ENCODE measurements at places on chromosomes 1 and 21.

- DNase-seq, result no peak
Measured at GRCh38 chr1:70586046-70586445, 175.0 kb downstream of the CTH start.

DNA sequence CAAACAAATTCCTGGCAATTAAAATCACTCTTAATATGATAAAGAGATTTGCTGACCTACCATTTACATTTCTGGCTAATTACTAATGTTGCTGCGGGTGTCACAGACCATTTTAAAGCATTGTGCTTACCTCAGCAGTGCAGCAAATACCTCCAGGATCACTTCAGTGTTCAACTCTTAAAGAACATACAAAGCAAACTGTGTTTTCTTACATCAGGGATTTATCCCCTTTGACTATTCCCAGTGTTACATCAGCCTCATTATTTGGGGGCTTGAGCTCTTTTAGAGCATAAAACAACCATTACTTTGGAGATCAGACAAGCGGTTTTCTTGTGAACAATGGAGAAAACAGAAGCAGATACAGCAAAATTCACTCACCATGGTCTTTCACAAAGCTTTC, 185.4 kb downstream of the LYPLAL1 start:
- no peak for DNase-seq

DNA sequence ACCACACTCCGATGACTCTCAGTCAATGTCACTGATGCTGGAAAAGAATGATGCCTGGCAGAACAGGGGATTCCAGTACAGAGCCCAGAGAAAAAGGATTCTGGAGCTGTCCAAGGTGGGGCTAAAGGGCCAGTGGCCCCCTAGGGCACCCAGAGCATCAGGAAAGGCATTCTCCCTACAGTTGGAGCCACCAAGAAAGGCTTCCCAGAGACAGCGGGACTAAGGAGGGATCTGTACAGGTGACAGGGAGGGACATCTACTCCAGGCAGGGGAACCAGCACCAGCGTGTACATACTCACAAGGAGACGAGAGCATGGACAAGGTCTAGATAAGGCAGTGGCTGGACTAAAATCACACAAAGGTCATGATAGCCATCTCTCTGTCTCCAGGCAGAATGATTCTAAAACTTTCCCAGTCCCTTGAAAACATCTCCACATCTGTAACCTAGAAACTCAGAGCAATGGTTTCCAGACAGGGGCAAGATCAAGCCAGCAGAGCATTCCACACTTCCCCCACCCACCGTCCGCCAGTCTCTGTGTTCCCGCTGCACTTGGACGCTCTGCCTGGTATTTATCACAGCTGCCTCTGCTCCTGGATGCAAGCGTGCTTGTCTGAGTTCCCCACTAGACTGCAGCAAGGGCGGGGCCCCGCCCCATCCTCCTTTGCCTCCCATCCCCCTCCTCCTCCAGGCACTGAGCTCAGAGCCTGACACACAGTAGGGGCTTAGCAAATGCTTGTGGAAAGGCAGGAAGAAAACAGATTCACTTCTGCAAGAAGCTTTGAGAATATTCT, 111.6 kb upstream of the ZC3H12A start:
- no peak for DNase-seq

DNA sequence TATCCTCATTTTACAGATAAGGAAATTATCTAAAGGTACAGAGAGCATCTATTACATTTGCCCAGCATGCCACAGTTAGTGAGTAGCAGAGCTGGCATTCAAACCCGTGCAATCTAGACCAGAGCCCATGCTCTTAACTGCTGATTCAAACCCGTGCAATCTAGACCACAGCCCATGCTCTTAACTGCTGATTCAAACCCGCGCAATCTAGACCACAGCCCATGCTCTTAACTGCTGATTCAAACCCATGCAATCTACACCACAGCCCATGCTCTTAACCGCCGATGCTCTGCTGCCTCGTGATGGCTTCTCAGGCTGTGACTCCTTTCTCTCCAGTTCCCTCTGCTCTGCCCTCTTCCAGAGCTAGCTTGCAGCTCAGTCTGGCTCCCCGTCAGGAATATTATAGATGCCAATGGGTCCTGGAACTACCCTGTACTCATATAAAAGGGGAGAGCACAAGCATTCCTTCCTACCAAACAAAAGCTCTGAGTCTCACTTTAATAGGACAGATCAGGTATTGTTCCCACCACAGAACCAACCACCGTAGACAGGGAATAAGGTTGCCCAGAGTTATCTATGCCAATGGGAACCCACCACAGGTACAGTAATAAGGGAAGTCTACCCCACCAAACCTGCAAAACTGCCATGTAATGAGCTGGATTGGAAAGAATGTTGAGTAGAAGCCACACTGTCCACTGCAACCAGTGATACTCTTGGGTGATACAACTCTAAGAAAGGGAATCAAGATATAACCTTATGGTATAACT, 78.4 kb downstream of the SMYD3 start:
- no peak for DNase-seq

GRCh38 chr1:147820761-147821297, 60.4 kb upstream of the GJA5 start:
- no peak for DNase-seq

DNA sequence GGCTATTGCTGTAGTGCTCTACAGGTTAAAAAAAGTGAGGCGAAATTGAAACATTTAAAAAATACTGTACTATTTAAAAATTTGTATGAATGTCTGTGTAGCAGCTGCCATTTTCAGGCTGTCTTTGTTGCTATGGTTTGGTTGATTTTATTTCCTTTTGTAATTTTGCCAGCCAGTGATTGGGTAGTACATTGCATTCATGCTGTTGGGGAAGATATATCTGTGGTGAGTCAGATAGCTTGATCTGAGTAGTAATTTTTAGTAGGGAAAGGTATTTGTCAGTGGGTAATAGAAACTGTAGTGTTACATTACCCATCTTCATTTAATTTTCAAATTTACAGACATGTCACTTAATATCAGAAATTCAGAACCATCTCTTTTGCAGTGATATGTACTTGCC, 15.0 kb downstream of the NFIA start:
- no peak for DNase-seq

DNA sequence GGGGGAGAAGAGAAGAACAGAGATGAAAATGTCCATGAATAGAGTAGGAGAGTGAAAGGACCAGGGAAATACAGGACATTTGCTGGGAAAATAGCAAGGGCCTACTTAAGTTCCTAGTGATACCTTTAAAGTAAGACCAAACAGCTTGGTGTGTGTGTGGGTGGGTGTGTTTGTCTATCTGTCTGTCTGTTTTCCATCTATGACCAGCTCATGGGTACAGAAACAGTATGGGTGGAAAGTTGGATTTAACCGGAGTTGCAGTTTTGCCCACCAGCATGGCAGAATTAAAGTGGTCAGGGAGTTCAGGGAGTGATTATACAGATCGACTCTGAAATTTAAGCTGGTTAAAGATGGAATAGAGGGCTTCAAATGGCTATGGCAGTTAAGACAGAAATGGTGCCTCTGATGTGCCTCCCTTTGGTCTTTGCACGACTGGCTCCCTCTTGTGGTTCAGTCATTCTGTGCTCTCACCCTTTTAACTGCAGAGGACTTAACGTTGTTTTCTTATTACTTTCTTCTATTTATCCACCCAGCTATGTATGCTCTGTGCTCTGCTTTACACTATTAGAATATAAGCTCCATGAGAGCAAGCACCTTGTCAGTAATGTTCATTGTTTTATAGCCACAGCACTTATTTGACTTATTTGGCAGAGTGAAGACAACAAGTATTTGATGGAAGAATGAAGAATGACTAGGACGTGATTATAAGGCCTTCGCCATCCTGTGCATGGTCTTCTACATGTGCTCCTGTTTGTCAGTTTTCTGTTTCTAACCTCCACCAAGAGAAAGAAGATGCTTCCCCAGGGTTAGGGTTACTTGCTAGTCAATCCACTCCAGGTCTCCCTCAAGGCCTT, 72.7 kb upstream of the AK4 start:
- DNase-seq, result peak; percentile 18

DNA sequence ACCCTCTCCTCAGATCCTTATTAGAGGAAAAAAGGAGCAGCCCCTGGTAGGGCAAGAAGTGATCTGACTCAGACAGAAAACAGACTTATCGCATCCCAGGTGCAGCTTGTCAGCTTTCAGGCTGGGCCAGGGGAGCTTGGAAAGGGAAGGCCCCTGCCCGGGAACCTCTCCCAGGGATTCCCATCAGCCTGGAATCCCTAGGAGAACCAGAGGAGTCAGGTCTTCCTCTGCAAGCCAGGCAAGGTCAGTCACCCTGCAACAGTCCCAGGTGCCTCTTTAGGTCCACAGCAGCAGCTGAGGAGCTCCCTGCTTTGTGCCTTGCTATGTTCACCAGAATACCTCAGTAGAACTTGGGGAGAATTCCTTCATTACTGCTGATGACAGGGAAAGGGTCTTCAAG, 2.9 kb upstream of the PRAMEF12 start:
- no peak for DNase-seq

DNA sequence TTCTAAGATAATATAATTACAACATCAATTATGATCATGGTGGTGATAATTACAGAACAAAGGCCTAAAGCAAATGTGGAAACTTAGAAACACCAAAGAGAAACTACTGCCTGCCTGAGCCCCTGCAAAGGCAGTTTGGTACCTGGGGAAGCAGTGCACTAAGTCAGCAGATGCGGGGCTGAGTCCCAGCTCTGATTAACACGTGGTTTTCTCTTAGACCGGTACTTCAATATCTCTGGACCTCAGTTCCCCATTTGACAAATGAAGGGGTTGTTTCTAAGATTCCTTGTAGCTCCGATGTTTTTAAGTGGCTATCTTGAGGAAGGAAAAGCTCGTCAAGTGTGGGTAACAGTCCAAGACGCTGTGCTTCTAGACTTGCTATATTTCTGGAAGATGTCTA, 16.7 kb upstream of the PLEKHA6 start:
- no peak for DNase-seq

DNA sequence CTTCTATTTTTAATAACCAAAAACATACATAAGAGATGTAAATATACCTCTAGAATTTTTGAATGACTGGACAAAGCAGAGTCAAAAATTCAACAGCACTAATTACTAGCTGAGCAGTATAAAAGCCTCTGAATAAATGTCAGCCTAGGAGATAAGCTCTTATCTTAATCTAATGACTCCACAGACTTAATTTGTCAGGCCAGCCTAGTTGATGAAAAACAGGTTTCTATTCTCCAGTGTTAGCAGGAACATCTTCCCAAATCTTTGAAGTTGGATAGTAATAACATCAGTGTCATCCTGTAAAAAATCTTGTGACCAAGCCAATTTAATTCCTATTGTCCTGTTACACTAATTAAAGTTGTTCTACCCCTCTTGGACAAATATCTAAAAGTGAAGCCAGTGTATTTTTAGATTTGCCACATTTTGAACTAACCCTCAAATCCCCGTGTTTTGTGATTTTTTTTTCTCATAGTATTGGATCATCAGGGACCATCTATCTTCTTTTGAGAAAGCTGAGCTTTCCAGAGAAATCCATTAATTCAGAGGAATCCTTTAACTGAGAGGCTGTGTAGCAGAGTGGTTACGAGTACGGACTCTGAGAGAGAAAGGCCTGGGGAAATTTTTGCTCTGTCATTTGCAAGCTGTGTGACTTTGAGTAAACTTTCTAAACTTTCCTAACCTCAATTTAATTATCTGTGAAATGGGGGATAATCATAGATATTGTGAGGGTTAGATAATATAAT, 41.2 kb downstream of the LMO4 start:
- no peak for DNase-seq

GRCh38 chr1:2504949-2505272, 21.5 kb downstream of the PANK4 start:
- DNase-seq, result no peak

DNA sequence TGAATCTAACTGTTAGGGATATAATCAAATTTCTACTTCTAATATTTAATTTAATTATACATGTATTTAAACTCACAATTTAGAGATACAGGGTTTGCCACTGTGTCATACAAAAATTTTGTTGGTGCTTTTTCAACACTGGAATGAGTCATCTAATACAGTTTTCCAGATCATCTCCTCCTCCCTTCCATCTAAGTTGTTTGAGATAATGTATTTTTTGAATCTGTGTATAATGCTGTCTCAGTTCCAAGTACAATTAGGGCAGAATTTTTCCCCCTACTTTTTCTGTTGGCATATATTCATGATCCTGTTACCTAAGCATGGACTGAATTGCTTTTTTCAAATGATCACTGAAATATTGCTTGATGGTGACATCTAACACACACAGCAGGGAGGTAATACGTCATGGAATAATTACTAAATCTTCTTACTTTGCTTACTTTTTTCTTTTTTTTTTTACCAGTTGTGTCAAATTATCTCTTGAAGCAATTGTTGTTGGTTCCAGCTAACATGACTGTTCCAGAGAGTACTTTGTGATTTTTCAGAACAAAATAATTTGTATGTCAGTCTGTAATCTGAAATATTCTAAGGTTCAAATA, 146.0 kb downstream of the MAGI3 start:
- no peak for DNase-seq

DNA sequence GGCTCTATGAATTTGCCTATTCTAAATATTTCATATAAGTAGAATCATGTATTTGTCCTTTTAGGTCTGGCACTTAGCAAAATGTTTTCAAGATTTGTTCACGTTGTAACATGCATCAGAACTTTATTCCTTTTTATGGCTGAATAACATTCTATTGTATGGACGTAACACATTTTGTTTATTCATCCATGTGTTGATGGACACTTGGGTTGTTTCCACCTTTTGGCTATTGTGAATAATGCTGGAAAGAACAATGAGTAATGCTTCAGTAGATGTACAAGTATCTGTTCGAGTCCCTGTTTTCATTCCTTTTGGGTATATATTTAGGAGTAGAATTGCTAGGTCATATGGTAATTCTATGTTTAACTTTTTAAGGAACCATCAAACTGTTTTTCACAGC, 24.7 kb downstream of the SLC35A3 start:
- DNase-seq, result no peak

- no peak for DNase-seq
Measured at GRCh38 chr21:32137266-32137665, 141.6 kb downstream of the MIS18A start.
